GM10248 (cell line): ENCODE measurements at places on chromosomes 7 and 10.

DNA sequence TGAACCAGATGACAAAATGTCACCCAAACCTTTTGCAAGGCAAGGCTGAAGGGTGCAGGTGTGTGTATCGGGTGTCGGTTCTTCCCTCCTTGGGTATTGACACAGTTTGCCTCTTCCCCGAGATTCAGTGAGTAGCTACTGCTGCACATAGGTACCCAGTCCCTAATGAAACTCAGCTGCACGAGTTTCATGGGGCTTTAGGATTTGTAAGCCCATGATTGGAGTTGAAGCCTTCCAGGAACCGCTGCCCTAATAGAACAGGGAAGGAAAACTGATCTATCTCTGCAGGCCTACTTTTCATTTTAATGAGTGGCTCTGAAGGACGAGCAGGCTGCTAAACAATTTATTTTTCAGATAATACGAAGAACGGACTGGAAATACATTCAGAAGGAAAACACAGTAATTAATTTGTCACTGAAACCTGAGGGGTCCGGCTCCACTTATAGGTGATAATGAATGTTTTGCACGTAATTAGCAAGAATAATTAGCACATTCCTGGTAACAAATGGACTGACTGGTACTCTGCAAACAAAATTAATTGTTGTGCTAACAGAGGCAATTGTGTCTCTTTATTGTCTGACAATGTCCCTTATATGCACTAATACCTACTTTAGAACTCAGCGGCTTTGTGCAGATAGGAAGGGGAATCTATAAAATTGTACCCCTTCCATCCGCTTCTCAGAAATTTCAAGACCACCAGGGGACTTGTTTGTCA, 49.6 kb upstream of the FZD8 start:
- no peak for DNase-seq

GRCh38 chr10:84342584-84342983, 14.2 kb downstream of the CCSER2 start:
- DNase-seq: no peak

DNA sequence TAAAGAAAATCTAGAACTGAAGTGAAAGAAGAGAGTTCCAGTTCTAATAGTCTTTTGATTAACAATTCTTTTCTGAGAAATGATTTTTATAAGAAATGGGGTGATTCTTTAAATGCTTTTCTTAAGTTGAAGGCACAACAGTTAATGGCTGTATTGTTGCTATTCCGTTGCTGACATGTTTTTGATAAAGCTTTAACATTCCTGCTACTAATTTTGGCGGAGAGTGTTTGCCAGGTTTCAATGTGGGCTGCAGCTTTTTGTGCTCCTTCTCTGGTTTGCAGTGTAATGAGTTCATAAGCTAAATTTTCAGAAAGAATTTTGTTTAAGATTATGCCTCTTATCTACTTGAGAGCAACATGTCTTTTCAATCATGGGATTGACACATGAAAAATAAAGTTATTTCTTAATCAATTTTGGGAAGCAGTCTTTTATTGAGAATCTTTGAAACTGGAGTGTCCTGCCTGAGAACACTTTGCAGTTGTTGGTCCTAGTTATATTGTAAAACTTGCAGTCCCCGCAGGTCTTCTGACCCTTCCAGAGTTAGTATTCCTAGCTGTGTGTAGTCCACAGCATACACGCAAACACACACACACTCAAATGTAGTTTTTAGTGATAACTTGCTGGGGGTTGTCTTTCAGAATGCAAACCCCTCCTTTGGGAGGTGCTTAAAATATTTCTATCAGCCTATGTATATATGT, 56.7 kb downstream of the COL17A1 start:
- no peak for DNase-seq

DNA sequence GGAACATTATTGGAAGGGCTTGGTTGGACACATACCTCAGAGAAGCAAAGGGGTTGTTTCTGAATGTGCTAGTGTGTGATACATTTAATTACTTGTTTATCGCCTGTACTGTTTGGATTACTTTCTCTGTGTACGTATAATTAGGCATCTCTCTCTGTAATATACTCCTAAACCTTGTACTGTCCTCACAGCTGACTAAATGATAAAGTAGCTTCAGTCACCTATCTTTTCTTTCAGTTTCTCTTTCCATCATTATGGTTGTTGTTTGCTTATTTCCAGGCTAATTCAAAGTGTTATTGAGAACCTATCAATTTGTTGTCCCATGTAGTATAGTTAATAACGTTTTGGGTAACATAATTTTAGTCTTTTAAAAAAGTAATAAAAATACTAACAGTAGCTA, 34.0 kb downstream of the MXI1 start:
- no peak for DNase-seq

- no peak for DNase-seq
These were observed 45.7 kb upstream of the GJD4 start for GRCh38 chr10:35559416-35559815.

GRCh38 chr10:119705434-119705831, 20.4 kb upstream of the INPP5F start:
- peak; percentile 48 for DNase-seq

DNA sequence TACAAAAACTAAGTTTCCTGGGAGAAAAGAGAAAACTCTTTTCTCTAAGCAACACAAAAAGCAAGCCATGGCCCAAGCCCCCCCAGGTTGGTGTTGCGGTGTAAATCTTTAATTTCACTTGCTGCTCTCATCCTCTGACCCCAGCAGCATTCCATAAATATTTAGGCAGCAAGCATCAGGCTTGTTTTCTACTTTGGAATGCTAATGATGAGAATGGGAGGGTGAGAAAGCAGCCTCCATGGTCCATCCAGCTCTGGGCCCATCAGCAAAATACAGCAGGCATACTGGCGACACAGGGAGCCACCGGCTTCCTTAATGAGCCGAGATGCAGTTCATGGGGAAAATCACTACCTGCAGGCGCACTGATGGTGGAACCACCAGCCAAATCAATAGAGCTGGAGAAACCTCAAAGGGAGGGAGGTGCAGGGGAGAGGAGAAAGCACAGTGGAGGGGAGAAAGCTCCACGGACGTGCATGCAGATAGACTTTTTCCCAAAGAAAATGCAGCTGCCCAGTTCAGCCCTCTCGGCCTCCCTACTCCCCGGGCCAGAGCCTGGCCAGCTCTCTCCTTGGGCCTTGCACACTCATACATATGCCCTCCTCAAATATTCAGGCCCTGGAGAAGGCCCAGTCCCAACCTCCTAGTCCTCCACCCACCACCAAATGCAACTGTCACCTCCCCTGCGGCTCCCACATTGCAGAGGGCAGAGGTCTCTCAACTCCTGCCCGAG, 131.9 kb downstream of the GRID1 start:
- no peak for DNase-seq

GRCh38 chr10:6595499-6595898, 15.4 kb upstream of the PRKCQ start:
- DNase-seq: no peak

- no peak for DNase-seq
These were observed 1.5 kb downstream of the SLC18A2 start for GRCh38 chr10:117242463-117242832.

GRCh38 chr10:94093286-94093905, 99.7 kb downstream of the PLCE1 start:
- no peak for DNase-seq

DNA sequence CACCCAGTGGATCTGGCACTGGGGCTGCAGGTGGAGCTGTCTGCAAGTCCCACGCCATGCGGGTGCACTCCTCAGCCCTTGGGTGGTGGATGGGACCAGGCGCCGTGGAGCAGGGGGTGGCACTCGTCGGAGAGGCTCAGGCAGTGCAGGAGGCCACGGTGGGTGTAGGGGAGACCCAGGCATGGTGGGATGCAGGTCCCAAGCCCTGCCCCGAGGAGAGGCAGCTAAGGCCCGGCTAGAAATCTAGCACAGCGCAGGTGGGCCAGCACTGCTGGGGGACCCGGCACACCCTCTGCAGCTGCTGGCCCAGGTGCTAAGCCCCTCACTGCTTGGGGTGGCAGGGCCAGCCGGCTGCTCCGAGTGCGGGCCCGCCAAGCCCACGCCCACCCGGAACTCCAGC, 25.7 kb downstream of the HTR7 start:
- no peak for DNase-seq

DNA sequence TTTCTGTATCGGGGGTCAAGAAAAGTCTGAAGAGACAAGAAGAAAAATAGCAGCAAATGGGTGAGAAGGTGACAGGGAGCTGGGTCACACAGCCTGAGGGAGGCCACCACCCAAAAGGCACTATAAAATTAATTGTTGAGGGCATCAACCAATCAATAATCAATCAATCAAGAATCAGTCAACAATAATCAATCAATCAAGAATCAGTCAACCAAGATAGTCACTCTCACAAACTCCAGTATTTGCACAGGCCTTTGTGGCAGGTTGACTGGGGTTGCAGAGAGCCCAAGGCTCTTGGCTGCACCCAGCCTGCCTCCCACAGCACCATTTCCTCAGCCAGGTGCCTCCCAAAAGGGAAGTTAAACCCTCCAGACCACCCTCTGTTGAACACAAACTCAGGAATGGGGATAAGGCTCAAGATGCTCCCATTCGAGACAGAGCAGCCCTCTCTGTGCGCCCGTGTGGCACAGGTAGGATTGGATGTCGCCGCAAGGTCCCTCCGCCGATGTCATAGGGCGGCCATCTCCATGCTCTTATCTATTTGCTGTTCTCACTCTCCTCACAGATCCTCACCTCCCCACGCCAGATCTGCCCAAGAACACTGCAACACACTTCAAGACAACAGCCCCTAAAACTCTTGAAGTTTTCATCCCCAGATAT, 64.0 kb downstream of the TNS3 start:
- no peak for DNase-seq

- DNase-seq: no peak
These were observed 162.1 kb downstream of the NRG3 start for GRCh38 chr10:82037076-82037475.

DNA sequence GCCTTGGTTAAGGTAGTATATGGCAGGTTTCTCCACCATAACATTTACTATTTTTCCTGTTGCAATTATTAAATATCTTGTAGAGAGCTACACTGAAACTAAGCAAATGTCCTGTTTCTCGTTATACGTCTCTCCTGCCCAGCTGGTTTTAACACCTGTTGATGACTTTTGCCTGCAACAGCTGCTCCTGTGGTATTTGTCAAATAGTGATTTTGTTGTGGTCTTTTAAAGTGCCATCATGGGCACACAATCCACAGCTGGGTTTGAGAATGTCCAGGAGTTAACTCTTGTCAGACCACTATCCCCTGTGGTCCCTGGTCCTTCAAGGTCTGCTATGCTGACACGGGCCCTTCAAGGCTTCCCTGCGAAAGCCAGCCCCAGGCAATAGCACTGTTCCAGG, 24.9 kb upstream of the SEC61G start:
- no peak for DNase-seq

GRCh38 chr7:47579458-47579857, 2.5 kb downstream of the TNS3 start:
- no peak for DNase-seq

DNA sequence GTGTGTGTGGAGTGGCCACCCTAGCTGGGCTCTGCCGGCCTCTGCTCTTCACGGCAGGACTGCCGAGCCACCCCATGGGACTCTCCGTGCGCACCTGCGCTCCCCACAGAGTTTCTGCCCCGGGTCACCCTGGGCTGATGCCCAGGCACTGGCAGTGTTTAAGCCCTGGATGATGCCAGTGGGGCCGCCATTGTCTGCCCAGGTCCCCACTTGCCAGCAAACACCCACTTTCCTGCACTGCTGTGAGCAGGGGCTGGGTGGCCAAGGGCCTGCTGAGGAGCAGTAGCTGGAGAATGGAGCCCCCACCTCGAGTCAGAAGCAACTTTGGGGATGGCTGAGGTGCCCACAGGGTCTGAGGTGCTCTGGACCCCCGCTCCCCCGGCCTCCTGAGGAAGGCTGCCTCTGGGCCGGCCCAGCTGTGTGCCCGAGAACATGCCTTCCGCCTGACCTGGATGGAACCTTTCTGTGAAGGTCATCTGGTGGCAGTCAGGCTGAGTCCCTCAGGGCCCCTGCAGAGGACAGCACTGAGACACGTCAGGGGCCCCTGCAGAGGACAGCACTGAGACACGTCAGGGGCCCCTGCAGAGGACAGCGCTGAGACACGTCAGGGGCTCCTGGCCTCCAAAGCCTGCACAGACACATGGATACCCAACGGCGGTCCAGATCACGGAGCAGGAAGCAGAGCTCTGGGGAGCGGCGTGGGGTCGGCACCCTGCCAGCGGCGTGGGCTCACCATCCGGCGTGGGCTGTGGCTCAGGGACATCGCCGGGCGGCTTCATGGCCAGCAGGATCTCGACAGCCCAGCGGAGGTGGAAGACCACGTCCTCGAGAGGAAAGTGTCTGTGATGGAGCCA, 62.0 kb downstream of the CFAP46 start:
- no peak for DNase-seq

DNA sequence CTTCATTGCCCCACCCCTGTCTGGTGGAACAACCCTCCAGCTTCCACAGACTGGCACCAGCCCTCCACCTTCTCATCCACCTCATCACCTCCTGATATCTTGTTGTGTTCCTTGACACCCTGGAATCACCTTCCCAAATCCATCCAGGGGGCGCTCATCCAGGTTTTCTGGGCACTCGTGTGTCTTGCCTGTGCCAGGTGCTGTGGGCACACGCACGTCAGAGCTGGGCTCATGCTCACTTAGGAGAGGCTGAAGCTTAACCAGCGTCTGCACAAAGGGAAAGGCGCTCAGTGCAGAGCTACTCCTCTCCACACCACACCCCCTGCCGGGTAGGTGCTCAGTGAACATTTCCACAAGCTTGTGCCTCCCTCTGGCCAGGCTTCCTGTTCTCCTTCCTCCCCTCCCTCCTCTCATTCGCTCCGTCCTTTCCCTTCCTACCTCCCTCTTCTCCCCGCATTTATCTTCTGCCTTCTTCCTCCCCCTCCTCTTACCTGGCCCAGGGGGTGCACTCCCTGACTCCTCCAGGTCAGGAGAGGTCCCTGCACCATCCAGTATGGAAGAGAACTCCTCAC, 4.8 kb downstream of the ADCYAP1R1 start:
- no peak for DNase-seq

- DNase-seq: no peak
These were observed 110.5 kb downstream of the ITGA8 start for GRCh38 chr10:15609246-15609645.

- DNase-seq: no peak
These were observed 156.2 kb upstream of the FRMD4A start for GRCh38 chr10:14486777-14487487.

- DNase-seq: no peak
These were observed 362.5 kb upstream of the NRP1 start for GRCh38 chr10:33697016-33697415.

GRCh38 chr10:24857031-24857725, 95.2 kb downstream of the PRTFDC1 start:
- DNase-seq: no peak

DNA sequence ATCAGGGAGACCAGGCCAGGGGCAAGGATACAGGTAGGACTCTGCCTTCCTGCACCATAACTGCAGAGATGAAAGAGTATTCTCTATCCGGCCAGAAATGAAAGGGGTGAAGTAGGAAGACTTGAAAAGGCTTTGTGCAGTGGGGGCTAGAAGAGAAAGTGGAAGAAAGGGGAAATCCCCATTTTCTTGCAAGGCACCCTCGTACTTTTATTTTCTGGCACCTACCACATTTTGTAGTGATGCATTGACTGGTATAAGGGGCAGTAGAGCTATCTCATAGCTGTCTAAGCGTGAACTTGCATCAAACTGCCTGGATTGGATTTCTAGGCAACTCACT, 752 bp upstream of the CAMK2G start:
- peak; percentile 60 for DNase-seq
